ENCODE measurements at places on chromosomes 3 and 15.

- no peak for DNase-seq
These were observed 106.3 kb downstream of the PROS1 start for GRCh38 chr3:93867425-93867824.

DNA sequence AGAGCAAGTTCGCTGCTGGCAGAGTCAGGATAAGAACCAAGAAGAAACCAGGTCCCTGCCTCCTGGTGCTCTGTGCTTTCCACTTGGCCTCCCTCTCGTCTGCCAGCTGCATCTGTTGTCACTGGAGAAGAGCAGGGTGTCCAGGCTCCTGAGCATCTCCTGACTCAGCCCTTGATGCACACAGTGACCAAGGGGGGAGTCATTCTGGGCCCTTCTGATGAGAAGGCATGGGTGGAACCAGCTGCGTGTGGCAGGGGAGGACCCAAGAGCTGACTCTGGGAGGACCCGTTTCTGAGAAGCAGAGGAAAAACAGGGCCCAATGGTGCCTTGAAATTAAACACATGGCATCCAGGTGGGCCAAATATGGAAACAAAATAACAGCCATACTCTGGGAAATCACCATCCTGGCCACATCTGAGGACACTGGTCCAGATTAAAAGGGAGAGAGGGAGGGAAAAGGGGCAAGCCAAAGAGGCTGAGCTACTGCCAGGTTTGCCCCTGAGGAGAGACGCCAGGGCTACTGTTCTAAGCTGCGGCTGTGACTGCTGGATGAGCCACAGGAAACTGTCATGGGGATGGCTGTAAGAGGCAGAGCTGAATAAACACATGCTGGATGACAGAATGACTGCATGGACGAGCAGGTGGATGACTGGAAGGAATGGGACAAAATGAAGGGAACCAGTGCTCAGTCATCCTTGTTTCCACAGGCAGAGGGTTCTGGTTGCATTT, 58.1 kb upstream of the CA12 start:
- DNase-seq: no peak

DNA sequence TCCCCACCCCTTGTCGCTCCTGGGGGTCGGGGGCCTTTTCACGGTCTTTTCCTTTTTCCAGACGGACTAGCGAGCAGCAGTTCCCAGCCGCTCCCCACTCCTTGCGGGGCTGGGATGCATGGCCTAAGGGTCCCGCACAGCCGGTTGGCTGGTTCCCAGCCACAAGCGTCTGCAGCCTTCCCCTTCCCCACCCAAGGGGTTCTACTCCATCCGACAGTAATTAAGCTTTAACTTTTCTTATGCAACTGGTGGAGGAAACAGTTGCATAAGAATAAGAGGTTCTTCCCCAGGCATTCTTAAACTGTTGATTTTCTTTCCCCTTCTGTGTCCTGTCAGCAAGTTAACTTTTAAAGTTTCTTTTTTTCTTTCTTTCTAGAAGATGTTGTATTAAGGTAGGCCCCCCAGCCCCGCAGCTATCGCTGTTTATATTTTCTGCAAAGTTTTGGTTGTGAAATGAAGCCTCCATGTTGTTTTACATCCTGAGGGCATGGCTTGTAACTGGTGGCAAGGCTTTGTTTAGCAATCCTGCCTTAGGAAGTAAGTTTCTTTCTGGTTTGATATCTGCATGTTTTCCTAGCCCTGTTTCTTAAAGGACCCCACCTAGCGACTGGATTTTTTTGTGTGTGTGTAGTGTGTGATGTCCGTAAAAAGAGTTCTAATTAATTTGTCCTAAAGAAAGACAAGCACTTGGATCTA, 207.5 kb downstream of the ZNF385D start:
- DNase-seq: no peak

DNA sequence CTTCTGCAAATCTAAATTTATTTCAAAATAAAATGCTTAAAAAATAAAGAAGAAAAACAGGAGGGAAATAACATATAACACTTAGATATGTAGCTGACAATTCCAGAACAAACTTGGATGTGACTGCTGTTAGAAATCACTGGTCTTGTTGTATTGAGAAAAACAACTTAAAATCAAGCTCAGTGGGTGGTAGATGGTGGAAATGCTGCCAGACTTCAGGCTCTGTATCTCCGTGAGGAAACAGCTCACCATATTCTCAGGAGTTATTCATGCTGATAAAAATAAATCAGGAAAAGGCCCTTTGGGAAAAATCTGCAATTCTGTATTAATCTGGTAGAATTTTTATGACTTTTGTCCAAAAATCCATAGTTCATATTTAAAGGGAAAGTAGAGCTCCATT, 477.6 kb downstream of the RAP2B start:
- DNase-seq: no peak

GRCh38 chr15:96322536-96323318, 7.8 kb upstream of the NR2F2 start:
- no peak for DNase-seq

DNA sequence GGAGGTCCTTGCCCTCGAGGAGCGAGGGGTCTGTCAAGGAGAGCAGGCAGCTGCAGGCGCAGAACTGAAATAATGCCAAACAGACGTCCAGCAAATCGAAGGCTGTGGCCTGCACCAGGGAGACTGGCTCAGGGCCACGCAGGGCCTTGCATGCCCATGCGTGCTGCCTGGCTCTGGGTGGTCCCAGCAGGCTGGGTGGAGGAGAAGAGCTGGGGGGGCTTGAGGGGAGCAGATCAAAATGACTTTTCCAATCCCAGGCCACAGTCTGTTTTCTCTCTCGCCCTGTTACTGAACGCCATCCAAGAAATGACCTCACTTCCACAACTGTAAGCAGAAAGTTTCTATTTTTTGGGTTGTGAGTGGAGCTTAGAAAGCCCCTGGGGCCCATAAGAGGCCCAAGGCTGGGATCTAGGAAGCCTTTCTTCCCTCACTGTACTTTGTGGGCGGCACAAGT, 96.9 kb upstream of the RPL32 start:
- DNase-seq: no peak
